ENCODE measurements at places on chromosomes 12 and 14. TPM values are rescaled to one million over a fixed set of nuclear protein-coding genes. Genes with fewer than 3 reads are reported as not detected.

GRCh38 chr12:52151153-52151836 is 40.5 kb downstream of the KRT80 start:
- DNase-seq, result no peak

GRCh38 chr12:77629141-77629540 is 201.6 kb upstream of the NAV3 start:
- DNase-seq, result no peak

GRCh38 chr12:26633591-26634210 is 199.3 kb downstream of the ITPR2 start:
- no peak for DNase-seq

DNA sequence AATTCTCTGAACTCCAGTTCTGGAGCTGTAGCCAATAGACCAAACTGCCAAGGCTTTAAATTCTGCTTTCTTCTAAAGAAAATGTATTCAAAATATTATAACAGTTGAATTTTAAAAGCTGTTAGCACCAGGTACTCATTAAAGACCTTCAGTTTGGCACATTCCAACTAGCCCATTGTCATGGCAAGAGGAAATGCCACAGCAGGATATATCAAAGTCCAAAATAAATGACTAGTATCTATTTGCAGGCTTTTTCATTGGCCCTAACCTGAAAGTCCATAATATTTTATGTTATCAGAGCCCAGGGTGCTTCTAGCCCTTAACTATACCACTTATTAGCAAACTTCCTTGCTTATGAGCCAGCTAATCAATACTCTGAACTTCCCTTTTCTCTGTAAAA is 3.1 kb upstream of the RIC8B start:
- DNase-seq, result no peak

- no peak for DNase-seq
Observed at GRCh38 chr14:54739514-54739913, 163.1 kb downstream of the GCH1 start.

DNA sequence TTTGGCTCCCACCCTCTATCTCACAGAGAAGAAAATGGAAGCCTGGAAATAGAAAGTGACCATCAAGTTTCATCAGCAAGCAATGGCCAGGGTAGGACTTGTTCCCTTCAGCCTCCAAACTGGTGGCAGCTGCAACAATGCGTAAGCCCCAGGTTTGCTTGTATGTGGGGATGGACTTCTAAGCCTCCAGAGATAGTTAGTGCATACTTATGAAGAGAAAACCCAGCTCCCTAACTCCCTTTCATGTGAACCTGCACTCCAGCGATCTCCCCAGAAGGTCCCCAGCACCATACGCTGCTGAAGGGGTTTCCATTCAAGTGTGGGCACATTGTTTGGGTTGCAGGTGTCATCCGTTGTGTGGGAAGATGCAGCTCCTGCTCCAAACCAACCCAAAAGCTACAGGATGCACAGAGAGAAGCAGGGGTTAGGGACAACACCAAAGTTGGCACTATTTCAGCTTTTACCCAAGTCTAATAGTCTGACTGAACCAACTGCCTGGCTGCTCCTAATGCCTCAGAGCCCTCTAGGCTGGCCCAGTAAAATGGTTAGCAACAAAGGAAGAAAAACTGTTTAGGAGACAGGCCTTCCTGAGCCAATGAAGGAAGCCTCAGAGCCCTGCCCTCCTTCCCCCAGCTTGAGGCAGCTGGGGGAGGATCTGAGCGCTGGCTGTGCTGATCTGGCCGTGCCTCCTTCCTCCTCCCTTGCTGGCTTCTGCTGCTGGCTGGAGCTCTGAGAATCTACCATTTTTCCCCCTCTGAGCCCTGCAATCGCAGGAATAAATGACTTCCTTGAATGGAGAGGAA is 12.3 kb downstream of the ZFP36L1 start:
- no peak for DNase-seq

DNA sequence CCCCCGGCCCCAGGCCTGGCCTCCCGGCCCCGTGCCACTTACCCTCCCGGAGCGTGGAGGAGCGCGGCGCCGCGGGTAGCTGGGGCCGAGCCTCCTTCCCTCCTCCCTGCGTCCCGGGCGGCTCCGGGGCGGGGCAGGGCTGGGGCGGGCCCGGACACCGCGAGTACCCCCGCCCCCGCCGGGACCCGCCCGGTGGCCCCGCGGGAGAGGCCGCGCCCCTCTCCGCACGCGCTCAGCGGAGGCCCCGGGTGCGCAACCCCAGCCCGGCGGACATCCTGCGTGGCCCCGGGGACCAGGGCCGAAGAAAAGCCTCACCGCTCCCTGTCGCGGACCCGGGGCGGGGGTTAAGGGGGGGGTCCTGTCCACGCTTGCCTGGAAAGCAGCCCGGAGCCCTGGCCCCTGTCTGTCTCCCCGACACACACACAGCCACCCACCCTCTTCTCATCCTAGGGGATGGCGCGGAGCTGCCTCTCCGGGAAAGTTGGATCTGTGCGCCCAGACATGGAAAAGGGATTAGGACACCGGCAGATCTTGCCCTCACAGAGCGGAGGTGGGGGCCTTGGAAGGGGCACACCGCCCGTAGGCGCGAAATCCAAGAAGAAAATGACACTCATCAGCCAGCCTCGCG is at the start of gene SYNE3:
Gene SYNE3, minus strand, starts transcription at position 97 of the 628 bp plus-strand sequence. CDS start 40,829 bp downstream, outside the sequence.
- DNase-seq, result no peak

DNA sequence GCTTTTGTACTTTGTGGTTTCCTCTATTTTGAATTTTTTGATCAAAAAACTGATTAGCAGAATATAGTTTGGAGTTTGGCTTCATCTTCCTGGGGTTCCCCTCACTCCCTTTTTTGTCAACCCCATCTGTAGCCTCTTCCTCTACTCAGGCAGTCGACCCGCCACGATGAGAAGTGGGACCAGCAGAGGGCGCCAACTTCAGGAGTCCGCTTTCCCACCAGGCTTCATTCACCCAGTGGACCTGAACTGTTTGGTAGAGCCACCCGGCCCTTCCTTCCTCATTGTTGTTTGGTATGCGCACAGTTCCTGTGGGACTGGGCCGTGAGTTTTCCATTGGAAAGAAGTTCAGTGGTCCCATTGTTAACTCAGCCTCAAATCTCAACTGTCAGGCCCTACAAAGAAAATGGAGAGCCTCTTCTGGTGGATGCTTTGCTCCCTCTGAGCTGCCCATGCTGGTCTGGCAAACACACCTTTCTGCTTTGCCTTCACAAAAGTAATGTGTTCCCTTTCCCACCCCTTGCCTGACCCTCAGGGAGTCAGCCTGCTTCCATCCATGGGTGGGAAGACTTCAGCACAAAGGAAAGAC is 21.7 kb downstream of the TMBIM6 start:
- DNase-seq, result peak; percentile 32

DNA sequence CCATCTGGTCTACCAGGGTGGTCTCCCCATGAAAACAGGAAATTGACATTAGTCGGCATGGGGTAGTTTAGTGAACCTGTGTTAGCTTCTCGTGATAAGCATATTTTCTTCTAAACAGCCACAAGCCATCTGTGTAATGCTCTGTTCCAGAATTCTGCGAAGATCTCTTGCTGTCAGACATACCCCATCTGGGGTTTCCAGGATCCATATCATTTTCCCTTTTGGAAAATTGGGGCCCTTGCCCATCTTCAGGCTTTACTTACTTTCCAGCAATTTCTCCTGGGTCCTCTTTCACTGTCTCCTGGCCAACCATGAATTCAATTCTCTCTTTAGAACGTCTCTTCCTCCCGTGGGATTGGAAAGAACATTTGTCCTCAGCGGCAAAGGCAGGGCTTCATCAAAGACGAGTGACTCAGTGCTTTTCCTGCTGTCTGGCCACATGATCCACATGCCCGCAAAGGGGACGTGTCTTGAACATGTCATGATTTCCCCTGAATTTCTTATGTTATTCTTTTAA is 21.4 kb upstream of the NCOR2 start:
- DNase-seq, result no peak

DNA sequence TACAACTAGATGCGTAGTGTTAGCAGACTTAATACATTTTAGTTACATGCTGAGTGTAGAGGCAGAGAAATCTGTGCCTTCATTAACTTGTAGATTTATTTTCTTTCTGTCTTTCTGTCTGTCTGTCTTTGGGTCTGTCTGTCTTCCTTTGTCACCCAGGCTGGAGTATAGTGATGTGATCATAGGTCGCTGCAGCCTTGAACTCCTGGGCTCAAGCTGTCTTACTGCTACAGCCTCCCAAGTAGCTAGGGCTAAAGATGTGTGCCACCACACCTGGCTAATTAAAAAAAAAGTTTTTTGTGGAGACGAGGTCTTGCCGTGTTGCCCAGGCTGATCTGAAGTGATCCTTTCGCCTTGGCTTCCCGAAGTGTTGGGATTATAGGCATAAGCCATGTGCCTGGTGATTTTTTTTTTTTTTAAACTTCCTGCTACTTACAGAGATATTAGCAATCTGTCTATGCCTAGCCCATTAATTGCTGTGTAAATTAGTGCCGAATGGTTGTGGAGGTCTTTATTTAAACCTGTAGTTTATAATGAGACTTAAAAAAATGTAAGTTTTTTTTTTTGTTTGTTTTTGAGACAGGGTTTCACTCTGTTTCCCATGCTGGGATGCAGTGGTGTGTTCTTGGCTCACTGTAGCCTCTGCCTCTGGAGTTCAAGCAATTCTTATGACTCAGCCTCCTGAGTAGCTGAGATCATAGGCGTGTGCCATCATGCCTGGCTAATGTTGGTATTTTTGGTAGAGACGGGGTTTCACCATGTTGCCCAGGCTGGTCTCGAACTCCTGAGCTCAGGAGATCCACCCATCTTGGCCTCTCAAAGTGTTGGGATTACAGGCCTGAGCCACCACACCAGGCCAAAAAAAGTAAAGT is 22.8 kb downstream of the ERC1 start:
- no peak for DNase-seq

- DNase-seq, result no peak
Observed at GRCh38 chr14:31200702-31200990, 6.9 kb downstream of the HECTD1 start.

DNA sequence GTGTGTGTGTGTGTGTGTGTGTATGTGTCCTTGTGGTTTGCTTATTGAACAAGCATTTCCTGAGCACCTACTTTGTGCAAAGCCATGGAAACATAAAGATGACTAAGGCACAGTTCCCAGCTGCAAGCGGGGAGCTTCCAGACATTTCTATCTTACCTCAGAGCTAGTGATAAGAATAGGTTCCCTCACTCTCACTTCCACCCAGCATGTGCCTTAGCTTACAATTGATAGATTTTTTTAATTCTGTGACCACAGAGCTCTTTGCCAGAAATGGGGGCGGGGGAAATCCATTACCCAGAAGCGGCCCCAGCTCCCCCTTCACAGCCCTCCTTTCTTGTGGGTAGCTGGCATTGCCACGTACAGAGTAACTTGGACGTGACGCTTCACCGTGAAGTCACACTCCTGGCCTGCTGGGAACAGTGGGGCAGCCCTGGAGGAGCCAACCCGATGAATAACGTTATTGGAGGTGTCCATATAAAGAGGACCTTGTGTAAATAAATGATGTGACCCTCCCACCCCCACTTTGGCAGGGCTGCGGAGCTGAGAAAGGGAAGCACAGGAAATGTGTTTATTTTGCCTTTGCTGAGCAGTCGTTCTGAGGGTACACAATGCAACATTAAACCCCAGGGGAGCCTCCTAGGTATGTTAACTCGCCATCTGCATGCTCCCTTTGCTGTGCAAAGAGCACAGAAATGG is 238.9 kb downstream of the CHST11 start:
- DNase-seq, result no peak

- no peak for DNase-seq
Observed at GRCh38 chr14:55025948-55026347, 951 bp downstream of the WDHD1 start.

DNA sequence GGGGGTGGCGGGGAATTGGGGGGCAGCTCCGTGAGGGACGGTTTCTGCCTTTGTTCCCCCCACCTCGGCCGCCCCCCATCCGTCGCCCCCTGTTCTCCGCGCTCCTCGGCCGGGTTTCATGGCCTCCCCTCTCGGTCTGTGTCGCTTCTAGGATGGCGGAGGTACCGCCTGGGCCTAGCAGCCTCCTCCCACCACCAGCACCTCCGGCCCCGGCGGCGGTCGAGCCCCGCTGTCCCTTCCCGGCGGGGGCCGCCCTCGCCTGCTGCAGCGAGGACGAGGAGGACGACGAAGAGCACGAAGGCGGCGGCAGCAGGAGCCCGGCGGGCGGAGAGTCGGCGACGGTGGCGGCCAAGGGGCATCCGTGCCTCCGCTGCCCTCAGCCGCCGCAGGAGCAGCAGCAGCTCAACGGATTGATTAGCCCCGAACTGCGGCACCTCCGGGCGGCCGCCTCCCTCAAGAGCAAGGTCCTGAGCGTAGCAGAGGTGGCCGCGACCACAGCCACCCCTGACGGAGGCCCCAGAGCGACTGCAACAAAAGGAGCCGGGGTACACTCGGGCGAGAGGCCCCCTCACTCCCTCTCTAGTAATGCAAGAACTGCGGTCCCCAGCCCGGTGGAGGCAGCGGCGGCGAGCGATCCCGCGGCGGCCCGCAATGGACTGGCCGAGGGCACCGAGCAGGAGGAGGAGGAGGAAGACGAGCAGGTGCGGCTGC is 575 bp downstream of the NAA30 start:
- DNase-seq, result peak; percentile 84

DNA sequence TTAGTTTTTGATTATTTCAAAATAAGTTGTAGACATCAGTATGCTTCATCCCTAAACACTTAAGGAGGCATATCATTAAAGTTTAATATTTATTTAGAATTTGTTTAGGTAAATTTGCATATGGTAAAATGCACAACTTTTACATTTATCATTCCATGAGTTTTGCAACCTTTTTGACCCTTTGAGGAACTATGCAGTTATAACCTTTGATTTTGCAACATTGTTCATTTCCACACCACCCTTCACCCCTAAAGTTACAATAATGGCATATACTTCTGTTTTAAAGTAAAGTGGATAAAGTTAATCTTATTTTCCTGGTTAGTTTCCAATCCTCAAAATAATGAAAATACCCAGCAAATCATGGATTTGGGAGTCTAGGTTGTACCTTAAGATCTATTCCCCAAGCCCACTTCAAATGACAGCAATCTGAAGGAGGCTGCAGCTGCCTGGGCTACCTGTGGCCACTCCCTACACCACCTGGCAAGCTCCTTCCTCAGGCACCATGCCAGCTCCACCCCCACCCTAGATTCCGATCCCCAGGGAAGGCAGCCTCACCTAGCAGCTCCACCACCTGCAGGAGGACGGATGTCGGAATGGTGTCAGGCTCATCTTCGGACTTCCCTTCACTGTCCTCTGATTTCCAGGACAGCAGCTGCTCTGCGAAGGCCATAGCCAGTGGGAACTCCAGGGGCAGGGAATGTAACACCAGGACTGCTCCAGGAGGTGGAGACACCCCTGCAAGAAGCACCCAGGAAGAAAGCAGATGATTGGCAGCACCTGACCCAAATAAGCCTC is 65.1 kb downstream of the TRAFD1 start:
- DNase-seq, result no peak

The FOXM1 gene
- 18.2 TPM for polyA plus RNA-seq

The CTSG gene
- 0.18 TPM for polyA plus RNA-seq

The CLSTN3 gene
- 71.7 TPM for polyA plus RNA-seq

The TRIM9 gene
- polyA plus RNA-seq, result 2.7 TPM

The GLTP gene
- 24.3 TPM for polyA plus RNA-seq

The CLEC14A gene
- polyA plus RNA-seq, result 5.9 TPM

The LRIG3 gene
- polyA plus RNA-seq, result 38.9 TPM

The ANKS1B gene
- 2.4 TPM for polyA plus RNA-seq

The DNAH10 gene
- 1.0 TPM for polyA plus RNA-seq

Measured in large intestine (tissue), 12 donors.